ENCODE measurements at places on chromosomes 7 and 10.

DNA sequence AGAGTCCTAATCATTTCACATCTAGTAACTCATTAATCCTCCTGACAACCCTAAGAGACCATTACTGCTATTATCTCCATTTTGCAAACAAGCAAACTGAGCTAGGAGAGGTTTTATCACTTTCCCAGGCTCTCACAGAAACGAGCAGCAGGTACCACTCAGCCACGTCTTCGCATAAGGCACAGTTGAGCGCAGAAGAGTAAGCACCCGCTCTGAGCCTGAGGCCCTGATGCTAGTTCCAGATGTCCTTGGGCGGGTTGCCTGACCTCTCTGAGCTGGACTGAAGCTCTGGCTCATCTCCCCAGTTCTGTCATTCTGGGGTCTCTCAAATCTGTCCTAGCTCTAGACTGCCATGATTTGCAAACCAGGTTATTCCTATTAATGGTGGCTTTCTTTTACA, 72.6 kb upstream of the FRMD4A start:
- no peak for DNase-seq

- DNase-seq = no peak
These were observed 354.2 kb downstream of the GFRA1 start for GRCh38 chr10:115918812-115919211.

DNA sequence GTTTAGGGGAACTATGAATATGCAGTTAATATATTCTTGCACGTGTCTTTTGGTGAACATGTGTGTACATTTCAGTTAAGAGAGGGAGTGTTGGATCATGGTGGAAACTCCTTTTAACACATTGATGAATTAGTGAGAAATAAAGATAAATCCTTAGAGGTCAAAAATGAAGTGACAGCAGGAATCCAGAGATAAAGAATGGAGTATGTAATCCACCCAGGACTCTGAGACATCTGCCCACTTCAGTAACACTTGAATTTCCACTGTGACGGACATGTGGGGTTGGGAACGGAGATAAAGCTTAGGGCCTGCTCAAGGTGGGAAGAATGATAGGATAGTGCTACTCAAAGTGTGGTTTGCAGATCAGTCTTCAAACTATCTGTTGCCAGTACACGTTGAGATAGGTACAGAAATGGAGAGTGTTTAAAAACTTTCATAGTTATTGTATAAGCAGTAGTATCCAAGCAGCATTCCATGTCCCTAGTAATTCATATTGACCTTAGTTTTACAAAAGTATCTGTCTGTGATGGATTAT, 6.6 kb upstream of the RELN start:
- DNase-seq = no peak

GRCh38 chr10:4131407-4132215, 346.6 kb upstream of the KLF6 start:
- DNase-seq = no peak

DNA sequence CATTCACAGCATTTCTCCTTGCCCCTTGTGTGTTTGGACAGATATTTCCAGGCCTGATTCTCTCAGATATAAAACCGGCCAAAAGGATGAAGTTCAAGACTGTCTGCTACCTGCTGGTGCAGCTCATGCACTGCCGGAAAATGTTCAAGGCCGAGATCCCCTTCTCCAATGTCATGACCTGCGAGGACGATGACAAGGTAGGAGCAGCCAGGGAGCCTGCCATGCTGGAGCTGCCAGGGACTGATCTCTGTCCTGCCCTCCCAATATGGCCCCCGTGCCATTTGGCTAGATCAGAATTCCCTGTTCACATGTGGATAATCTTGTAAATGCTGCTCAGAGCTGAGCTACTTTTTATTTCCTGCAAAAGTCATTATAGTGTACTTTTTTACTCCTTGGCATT, 87.8 kb downstream of the ADCY1 start:
- no peak for DNase-seq

- peak; percentile 42 for DNase-seq
These were observed 168.4 kb downstream of the RELN start for GRCh38 chr7:103821092-103821491.

DNA sequence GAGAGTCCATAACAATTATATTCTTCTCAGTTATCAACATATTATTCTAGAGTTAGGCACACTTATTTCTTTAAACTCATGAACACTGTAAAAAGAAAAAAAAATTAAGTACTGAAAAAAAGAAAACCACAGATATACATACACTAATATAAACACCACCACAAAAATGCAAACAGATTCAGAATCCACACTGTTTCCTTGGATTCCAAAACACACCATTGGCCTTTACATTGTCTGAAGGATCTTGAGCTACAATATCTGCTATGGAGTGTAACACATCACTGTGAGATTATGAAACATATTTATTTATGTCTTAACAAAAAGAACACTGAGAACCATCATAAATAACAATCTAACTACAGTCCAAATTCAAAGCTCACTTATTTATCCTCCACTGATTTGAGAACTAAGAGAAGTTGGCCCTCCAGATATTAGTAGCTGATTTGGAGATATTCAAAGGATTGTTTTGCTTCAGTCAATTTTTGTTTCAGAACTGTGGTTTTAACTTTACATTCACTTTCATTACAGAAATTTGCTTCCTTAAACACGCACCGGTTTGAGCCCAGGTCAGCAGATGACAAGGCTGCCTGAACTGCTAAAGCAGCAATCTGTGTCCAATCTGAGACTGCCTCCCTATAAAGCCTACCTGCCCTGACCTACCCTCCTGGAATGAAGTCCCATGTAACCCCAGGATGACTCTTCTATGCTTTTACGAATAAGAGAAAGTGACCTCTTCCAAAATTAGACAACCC, 47.0 kb upstream of the CDK1 start:
- no peak for DNase-seq

GRCh38 chr10:46540412-46541016, 15.9 kb downstream of the GPRIN2 start:
- DNase-seq = no peak

- DNase-seq = no peak
These were observed 1.5 kb downstream of the IPMK start for GRCh38 chr10:58266003-58266825.

DNA sequence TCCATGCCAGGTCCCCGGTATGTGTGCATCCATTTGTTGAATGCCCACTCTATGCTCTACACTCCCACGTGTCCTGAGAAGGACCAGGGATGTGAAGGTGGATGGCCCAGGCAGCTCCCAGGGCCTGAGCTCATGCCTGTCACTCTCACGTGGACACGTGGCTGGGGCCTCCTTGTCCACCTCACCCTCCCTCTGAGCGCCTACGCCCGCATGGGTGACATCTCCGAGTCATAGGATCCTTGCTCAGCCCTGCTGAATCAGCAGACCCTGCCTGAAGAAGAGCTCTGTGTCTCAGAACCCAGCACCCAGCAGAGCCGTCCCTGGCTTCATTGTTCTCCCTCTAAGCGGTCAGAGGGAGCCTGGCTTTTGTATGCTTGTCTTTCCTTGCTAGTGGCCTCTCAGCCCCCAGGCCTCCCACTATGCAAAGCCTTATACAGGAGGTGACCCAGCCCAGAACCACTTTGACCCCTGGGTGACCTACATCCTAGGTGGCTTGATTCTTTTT, 107.9 kb upstream of the PPIF start:
- no peak for DNase-seq

GRCh38 chr10:14409856-14410458, 79.2 kb upstream of the FRMD4A start:
- DNase-seq = no peak

DNA sequence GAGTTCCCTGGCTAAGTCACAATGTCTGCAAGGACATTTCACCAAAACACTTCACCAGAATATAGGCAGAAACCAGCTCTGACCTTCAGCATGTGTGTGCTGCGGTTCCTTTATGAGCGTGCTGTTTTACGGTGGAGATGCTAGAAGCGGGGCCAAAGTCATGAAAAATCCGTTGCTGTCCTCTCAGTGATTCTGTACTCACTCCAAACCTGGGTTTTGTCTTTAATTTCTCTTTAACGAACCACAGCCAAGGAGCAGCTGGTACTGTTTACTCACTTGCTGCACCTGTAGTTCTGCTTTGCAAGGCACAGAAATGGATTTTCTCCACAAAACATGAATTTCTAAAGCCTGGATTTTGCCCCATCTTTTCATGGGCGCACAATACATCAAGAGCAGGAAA, 639.9 kb downstream of the PHTF2 start:
- no peak for DNase-seq

GRCh38 chr10:34670081-34670480, 145.0 kb downstream of the PARD3 start:
- DNase-seq = peak; percentile 77

- peak; percentile 30 for DNase-seq
These were observed 181.3 kb downstream of the CHN2 start for GRCh38 chr7:29375641-29376562.

GRCh38 chr10:8633909-8634308, 579.4 kb downstream of the GATA3 start:
- DNase-seq = no peak

GRCh38 chr10:101079874-101080273, 18.1 kb downstream of the KAZALD1 start:
- no peak for DNase-seq

DNA sequence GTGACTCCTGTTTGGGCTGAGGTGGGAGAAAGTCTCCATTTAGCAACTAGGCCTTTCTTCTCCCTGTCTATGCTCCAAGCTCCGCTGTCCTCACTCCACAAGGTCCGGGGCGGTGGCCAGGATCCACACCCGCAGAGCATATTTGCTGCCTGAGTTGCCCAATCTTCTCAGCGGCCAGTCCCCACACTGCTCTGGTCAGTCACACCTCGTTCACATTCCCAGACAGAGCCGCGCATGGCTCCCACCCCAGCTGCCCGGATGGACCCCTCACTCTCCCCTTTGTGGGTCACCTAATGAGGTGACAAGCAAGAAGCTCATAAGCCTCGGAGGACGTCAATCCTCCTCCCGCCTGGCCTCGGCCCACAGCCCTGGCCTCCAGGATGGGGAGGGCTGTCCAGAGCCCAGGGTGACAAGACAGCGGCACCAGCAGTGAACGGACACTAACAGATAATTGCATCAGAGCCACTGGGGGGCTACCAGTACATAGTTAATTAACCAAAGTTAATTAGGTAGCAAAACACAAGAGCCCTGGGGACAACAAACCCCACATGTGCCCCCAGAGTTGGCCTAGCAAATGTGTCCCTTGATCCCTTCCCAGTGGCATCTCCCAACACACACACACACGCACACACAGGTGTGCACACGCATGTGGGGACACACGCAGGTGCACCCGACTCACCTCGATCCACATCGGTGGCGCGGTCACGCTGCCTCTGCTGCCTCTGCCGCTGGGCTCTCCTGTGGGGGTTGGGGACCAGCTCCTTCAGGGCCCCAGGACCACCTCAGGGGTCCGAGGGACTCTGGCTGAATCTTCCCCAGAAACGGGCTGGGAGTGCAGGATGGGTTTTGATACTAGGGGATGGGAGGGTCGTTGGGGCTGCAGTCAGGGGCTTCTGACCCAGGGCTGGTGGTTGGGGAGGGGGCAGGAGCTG, 11.8 kb downstream of the EPHA1 start:
- no peak for DNase-seq

GRCh38 chr7:97801108-97801507, 69.2 kb downstream of the TAC1 start:
- DNase-seq = no peak

GRCh38 chr10:15591937-15592336, 127.8 kb downstream of the ITGA8 start:
- no peak for DNase-seq

- DNase-seq = no peak
These were observed 36.8 kb upstream of the HSPA12A start for GRCh38 chr10:116779076-116779687.

DNA sequence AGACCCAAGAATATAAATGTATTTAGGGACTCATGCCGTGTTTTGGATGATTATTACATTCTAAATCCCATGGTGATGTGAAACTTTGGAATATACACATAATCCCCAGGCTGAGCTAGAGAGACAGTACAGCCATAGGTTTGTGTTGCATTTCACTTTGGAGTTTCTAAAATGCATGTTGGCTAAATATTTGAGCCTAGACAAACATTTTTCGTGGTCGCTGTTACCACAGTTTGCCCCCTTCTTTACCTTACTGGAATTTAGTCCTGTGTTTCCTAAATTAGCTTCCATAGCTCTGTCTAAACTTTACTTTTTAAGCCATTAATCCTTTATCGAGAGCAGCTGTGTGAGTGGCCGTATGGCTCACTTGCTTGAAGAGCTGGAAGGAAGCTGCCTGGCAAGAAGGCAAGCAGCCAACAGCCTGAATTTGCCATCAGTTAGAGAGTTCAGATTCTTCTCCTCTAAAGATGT, 192.0 kb downstream of the BICC1 start:
- DNase-seq = no peak

- DNase-seq = peak; percentile 43
These were observed 113.4 kb downstream of the PTPN20 start for GRCh38 chr10:47024399-47025252.

GRCh38 chr10:107727767-107728317, 563.3 kb upstream of the SORCS1 start:
- DNase-seq = no peak

DNA sequence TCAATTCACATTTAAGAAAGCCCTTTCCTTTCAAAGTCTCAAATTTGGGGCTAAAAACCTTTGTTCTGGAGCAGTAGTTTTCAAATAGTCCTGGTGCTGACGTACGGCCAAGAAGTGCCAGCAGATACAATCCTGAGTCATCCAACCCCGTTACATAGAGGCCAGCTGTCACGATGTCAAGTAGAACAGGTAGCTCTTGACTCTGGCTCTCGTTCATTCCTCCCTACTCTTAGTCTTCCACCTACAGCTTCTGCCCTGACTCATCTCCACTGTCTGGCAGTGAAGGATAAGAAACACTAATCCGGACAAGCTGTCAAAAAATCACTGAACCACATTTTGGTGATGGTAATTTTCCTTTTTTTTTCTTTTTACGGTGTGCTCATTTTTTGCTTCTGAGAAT, 132.4 kb upstream of the PTN start:
- DNase-seq = no peak

DNA sequence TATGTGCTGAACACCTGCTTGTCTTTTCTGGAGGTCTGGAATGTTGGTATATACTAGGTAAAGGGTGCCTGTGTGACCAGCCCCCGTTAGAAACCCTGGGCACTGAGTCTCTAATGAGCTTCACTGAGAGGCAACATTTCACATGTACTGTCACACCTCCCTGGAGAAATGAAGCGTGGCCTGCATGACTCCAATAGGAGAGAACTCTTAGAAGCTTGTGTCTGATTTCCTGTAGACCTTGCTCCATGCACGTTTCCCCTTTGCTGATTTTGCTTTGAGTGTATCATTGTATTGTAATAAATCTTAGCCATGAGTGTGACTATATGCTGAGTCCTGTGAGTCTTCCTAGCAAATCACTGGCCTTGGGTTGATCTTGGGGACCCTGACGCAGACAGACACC, 82.8 kb downstream of the PPP1R3C start:
- no peak for DNase-seq

GRCh38 chr10:88693392-88694020, 12.5 kb upstream of the LIPK start:
- no peak for DNase-seq

Data from NCI-H1436 (cell line).